AG09319 (cell line): ENCODE measurements at places on chromosomes 2 and 18.

GRCh38 chr2:4533806-4534205, 830.4 kb downstream of the DCDC2C start:
- DNase-seq = no peak

GRCh38 chr2:10120158-10120876, 2.2 kb upstream of the RRM2 start:
- peak; percentile 52 for DNase-seq

DNA sequence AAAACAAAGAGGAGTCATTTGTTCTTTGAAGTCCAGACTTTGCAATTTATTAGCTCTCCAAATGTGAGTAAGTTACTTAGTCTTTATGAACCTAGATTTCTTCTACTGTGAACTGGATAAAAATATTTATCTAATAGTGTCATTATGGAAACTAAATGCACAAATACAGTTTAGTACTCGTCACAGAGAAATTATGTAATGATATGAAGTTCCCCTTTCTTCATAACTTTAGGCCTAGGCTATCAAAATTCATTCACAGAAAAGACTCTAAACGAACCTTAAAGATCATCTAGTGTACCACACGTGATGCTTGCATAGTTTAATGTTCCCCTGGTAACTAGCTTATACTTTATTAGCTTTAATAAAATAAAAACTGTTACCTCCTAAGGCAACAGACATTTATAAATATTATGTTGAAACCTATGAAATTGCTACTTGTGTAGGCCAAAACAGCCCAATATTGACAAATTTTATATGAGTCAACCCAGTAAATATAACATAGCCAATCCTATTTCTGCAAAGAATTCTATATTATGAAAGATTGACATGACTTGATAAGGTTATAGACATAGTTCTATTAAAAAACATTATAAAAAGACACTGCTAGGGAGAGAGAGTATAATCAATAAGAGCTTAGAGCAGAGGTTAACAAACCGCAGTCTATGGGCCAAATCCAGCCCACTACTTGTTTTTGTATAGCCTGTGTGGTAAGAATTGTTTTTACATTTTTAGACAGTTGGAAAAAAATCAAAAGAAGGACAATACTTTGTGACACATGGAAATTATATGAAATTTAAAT, 44.9 kb upstream of the ITPRID2 start:
- DNase-seq = no peak

GRCh38 chr2:8525582-8526402, 156.1 kb upstream of the ID2 start:
- no peak for DNase-seq

- no peak for DNase-seq
Observed at GRCh38 chr2:101852824-101853223, 138.9 kb upstream of the IL1R2 start.

DNA sequence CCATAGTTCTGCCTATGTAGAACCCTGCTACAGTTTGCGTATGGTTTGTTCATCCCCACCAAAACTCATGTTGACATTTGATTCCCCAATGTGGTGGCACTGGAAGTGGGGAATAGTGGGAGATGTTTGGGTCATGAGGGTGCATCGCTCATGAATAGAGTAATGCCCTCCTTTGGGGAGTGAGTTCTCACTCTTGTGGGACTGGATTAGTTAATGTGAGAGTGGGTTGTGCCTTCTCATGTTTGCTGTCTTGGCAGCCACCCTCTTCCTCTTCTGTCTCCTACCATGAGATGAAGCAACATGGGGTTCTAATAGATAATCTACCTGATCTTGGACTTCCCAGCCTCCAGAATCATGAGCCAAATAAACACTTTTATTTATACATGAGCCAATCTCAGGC, 237.2 kb upstream of the APCDD1 start:
- DNase-seq = no peak

DNA sequence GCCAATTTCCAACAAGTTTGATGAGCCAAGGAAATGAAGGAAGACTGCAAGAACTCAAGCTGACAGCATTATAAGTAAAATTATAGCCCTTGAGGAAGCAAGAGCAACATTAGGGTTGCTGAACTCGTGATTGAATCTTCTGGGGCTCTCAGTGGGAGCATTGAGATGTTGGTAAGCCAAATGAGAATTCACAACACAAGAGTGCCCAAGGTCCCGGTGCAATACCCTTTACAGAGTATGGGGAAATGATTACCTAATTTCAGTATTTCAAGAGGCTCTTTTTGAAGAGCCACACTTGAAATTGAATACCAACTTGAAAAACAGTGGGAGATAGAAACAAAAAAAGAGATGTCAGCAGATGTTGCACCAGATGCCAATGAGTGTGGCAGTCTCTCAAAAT, 554.5 kb downstream of the STK39 start:
- DNase-seq = no peak

DNA sequence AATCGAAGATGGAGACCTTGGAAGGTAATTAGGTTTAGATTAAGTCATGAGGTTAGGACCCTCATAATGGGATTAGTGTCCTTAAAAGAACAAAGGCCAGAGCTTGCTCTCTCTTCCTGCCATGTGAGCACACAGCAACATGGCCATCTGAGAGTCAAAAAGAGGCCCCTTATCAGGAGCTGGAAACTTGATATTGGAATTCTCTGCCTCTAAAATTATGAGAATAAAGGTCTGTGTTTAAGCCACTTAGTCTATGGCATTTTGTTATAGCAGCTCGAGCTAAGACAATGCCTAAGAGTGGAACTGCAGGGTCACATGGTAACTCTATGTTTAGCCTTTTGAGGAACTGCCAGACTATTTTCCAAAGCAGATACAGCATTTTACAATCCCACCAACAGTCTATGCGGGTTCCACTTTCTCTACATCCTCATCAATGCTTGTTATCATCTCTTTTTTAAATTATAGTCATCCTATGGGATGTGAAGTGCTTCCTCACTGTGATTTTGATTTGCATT, 42.4 kb downstream of the THADA start:
- no peak for DNase-seq
